ENCODE measurements at places on chromosomes 3 and 15.
A peak's percentile ranks its signal among the peaks of the same experiment; 100 is the strongest.

GRCh38 chr3:42807929-42808328, 1.3 kb upstream of the ACKR2 start:
- DNase-seq: no peak

DNA sequence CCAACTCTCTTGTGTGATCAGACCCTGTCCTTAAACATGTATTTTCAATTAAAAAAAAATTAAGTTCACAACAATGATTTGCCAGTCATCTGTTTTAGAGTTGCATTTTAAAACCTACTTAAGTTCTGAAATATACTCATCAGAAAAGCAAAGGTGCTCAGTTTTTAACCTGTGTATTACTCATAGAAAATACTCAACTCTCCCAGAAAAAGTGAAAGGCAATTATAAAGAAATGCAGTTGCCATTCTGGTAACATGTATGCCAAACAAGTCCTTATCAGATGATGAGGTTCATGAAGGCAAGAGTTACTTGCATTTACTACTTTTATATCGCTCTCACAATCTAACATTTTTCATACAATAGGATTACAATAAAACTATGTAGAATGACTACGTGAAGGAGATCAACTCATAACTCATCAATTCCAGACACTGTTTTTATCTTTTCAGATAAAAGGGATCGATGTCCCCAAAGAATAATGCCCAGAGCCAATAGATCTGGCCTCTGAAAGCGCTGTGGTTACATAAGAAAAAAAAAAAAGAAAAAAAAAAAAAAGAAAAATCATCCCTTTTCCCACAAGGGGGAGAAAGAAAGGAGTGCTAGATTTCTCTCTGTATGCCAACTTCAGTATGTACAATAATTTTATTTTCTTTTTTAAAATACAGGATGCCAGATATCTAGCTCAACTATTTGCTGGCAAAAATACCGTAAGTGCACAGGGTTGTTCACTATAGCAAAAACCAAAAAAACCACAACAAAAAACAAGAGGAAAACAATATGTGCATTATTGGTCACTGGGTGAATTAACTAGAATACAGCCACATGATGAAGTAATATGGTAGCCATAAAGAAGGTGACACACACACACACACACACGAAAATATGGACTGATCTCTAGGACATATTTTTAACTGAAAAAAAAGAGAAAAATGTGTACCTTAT, 137.4 kb downstream of the NR1I2 start:
- DNase-seq: no peak

DNA sequence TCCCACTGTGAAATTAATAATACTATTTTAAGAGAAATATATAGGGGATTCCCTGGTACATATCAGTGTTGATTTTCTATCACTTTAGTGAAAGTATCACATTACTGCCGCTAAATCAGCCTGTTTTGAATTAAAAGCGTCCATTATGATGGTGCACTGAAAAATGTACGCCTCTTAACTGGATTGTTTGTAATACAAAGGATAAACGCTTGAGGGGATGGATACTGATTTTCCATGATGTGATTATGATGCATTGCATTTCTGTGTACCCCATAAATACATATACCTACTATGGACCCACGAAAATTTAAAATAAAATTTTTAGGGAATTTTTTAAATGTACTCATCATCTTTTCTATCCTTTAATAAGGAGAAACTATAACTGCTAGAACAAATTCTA, 478.6 kb downstream of the MAGI1 start:
- no peak for DNase-seq

DNA sequence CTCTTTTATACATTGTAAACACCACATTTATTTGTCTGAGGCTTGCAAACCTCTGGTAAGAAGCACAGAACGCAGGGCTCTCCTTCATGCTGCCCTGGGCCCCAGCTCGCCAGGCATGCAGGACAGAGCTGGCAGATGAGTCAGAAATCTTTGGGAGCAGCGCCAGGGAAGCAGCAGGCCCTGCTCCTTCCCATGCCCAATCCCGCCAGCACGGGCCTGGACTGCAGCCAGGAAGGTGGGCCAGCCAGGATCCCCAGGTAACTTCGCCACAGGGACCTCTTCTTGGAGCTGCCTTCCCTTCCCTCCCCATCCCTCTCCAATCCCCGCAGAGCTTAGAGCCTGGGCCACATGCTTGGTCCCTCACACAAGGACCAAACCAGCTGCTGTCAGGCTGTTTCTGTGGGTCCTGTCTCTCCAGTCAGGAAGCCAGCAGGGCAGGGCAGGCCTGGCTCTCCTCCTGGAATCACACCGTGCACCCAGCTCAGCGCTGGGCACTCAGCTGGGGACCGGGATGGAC, 8.8 kb downstream of the STOML1 start:
- peak; percentile 70 for DNase-seq

DNA sequence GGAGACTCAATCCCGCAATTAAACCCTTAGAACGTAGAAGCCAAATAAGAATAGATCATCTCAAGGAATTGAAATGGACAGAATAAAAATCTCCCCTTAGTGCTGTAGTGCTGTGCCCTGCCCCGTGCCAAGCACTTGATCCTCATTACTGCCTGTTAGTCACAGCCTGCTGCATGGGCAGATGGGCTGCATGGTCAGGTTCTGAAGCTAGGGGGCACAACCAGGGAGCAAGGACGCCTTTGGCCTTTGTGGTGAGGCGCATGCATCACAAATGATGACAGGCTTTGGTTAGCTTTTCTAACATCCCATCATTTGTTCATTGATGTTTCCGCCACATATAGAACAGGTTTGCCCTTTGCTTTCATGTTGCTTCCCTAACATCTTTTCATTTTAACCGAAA, 336.3 kb upstream of the ADAMTS9 start:
- DNase-seq: no peak

DNA sequence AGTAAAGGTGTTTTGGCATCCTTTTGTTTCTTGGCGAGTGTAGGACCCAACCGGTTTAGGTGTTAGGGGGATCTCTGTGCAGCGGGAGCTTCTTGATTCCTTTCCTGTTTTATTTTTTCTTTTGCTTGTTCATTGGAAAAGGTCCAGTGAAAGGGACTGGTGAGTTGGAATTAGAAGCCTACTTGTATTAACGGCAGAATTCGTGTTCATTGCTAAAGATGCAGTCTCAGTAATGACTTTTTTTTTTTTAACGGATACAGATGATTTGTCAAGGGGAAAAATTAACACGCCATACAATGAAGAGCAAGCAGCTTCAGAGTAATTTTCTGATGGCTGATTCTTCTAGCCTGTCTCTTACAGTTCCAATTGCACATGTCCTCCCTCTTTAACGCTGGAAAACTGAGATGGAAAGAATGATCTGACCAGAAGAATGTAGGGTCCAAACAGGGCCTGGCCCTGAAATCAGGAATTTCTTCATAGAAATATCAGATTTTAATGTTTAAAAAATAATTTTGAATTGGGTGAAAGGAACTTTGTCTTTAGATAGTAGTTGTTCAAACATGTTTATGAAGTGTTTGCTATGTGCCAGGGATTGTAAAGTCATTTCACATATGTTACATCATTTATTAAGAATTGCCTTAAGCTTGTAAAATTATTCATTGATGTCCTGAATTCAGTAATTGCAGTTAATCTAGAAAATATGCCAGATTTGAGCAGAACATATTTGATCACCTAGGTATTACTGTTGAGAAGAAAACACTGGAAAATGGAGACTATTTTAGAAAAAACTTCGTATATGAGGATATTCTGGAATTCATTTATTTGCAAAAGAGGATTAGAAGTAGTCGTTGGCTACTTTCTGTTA, 1.4 kb downstream of the MAPK6 start:
- no peak for DNase-seq

GRCh38 chr3:21705769-21706168, 45.2 kb downstream of the ZNF385D start:
- DNase-seq: no peak

DNA sequence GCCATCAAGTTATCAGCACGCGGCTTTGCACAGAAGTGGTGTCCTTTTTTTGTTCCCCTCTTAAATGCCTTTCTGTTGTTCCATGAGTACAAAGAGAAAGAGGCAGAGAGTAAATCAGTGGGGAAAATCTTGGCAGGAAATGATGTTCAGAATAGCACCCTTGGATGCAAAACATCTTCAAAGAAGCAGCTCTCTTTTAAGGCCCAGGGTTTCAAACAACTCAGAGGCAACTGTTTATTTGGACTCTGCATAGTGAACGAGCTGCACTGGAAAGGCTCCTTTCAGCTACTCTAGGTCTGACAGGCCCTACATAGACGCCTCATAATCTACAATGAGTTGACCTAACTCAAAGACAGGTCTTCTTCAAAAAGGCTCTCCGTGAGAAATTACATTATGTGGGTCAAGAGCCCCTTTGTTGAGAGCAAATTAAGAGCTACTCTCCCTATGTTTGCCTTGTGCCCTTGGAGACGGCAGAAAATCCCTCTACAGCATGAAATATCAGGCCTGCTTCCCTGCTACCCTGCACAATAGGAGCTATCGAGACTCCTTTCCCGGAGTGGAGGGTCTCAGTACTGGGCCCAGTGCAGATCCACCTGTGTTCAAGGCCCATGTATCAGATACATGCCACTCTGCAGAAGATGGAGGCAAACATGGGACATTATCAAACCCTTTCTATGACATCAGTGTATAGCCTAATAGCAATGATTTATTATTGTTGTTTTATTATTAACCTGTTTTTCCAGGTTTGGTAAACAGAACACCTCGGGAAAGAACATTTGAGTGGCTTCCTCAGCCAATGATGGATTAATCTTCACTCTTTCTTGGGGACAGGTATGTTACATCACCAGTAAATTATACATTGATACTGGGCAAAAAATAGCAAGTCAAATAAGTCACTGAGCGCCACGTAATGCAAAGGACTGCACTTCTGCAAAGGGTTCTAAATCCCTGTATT, 53.1 kb downstream of the HEG1 start:
- no peak for DNase-seq

DNA sequence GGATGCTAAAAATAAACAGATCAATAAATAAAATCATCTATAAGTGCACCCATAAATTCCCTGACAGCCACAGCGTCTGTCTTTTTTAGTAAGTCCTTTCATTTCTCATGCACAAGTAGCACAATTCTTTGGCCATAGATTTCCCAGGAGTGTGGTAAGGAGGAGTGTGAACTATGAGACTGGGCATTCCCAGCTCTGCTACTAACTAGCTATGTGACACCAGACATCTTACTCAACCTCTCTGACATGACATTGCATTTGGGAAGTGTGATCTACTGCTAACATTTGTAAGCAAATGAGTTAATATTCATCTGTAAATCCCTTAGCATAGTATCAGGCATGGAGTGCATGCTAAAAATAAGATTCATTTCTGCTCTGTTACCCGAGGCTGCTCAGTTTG, 301.7 kb downstream of the NTRK3 start:
- DNase-seq: no peak

DNA sequence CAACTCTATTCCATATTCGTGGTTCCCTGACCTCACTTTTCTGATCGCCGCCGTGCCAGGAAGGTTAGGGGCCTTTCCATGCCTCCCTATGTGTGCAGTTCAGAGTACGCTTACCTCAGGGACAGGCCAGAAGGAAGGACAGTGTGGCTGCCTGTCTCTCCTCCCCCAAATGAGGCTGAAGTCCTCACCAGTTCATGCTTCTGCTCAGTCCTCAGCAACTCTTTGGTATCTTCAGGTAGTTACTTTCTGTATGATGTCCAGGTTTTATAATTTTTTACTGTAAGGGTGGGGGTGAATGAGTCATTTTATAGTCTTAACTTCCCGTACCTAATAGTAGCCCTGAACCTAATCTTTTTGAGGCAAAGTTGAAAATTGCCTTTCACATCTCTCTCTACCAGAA, 98.7 kb downstream of the VPS8 start:
- no peak for DNase-seq

- peak; percentile 29 for DNase-seq
Observed at GRCh38 chr15:81024265-81024872, 23.6 kb downstream of the TLNRD1 start.

- DNase-seq: peak; percentile 28
Observed at GRCh38 chr15:64536244-64536836, 76.0 kb downstream of the ZNF609 start.

GRCh38 chr3:15794303-15794771, 3.4 kb downstream of the ANKRD28 start:
- DNase-seq: no peak

DNA sequence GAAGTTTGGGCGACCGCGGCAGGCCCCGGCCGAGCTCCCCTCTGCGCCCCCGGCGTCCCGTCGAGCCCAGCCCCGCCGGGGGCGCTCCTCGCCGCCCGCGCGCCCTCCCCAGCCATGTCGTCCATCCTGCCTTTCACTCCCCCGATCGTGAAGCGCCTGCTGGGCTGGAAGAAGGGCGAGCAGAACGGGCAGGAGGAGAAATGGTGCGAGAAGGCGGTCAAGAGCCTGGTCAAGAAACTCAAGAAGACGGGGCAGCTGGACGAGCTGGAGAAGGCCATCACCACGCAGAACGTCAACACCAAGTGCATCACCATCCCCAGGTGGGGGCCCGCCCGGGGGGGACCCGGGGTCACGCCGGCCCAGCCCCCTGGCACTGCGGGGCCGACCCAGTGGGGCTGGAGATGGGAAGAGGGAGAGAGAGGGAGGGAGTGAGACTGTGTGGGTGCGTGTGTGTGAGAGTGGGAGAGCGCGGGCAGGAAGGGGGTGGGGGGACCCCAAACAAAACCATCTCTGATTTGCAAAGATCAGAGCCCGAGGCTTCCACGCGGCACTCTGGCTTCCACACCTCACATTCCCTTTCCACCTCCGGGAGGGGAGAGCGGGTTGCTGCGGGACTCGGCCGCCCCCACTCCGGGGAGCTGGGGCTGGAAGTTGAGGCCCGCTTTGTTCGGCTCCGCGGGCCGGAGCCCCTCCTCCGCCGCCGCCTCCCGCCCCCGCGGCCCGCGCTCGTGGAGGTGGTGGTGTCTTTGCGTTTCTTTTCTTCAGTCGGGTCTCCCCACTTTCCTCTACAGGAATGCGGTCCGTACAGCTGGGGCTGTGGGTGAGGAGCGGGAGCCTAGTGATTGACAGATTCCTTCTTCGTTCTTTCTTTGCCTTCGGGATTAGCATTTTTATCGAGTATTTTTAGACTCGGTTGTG, 898 bp downstream of the SMAD3 start:
- no peak for DNase-seq

- DNase-seq: no peak
Observed at GRCh38 chr3:12916159-12916558, 74.8 kb upstream of the RPL32 start.

- no peak for DNase-seq
Observed at GRCh38 chr3:77096966-77097890, 57.3 kb downstream of the ROBO2 start.

- DNase-seq: no peak
Observed at GRCh38 chr3:159077860-159078259, 276.0 kb downstream of the MFSD1 start.

GRCh38 chr15:27222479-27222878, 251.5 kb downstream of the GABRG3 start:
- peak; percentile 38 for DNase-seq

GRCh38 chr15:25832158-25832557, 31.0 kb downstream of the ATP10A start:
- DNase-seq: no peak

- DNase-seq: no peak
Observed at GRCh38 chr3:20652231-20652986, 466.4 kb upstream of the SGO1 start.

All from hepatocyte (in vitro differentiated cells).